CD8-positive, alpha-beta T cell (primary cell): ENCODE measurements at places on chromosomes 6 and 20. TPM values are rescaled to one million over a fixed set of nuclear protein-coding genes. Genes with fewer than 3 reads are reported as not detected.

- DNase-seq, result no peak
Observed at GRCh38 chr6:79152269-79152737, 74.2 kb upstream of the PHIP start.

- no peak for DNase-seq
Observed at GRCh38 chr20:24722586-24722985, 226.5 kb upstream of the CST7 start.

GRCh38 chr6:161876231-161876630 lies 602.4 kb upstream of the AGPAT4 start:
- DNase-seq, result no peak

GRCh38 chr6:150033207-150033771 lies 8.0 kb upstream of the RAET1L start:
- DNase-seq, result no peak

DNA sequence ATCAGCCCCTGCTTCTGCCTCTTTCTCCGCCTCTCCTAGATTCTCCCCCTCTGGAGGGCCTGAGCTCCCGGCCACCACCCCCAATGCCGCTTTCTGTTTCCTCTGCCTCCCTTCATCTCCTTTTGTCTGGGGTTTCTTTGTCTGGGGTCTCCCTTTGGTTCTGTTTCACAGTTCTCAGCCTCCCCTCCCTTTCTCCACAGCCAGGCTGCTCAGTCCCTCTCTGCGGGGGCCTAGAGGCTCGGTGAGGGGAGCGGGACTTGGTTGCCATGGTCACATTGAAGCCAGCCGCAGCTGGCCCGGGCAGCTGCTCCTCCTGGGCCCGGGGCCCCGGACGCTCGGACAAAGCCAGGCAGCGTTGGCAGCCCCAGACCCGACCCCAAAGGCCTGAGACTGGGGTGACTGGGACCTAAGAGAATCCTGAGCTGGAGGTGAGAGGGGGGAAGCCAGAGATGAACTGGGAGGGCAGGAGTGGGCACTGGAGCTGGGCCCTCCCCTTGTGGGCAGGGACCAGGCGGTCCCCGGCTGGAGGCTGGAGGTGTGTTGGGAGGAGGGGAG lies 3.5 kb upstream of the DDR1 start:
- no peak for DNase-seq

DNA sequence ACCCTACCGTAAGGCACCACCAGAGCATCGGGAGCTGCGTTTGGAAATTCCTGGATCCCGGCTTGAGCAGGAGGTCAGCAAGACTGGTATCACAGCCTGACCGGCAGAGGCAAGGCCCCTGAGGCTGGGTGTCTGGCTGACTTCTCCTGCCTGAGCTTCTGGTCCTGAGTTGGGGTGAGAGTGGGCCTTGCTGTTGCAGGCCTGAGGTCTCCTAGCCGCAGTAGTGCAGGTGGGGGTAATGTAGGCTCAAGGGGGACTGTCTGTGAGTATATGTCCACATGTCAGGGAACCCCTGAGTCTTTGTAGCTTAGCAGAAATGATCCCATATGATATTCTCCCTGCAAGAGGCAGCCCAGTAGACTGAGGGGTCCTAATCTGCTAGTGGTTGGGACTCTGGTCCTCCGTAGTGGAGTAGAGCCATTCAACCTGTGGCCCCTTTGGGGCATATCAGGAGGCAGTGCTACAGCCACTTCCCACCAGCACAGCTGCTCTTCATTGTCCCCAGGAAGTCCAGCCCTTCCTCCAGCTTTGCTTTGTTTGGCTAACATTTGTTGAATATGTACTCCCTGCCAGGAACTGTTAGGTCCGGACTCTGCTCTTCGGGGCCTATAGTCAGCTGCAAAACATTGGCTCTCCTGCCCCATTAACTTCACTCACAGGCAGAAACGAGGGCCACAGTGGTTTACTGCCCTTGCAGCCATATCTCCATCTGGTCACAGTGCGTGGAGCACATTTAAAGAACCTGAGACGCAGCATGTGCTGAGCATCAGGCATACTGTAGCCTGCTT lies 10.9 kb downstream of the LRRC73 start:
- DNase-seq, result no peak

GRCh38 chr6:41367700-41368099 lies 32.3 kb downstream of the NCR2 start:
- DNase-seq, result no peak

DNA sequence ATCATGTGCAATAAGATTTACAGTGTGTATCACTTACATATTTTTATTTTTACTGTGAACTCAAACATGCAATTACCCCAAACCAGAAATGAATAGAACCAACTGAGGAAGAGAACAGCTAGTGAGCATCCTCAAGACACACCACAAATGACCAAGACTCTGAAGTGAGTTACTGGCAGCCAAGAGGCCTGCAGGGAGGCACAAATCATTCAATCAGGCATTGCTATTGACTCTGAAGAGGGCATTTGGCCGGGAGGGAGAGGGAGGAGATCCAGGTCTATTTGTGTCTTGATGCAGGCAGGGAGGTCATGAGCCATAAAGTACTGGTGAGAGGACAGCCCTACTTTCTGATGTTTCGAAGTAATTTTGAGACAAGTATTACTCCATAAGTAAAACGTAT lies 257.7 kb downstream of the BCKDHB start:
- DNase-seq, result no peak

GRCh38 chr6:165183496-165184140 lies 125.8 kb downstream of the C6orf118 start:
- DNase-seq, result no peak

GRCh38 chr6:39440039-39440426 lies 117.5 kb upstream of the KCNK16 start:
- no peak for DNase-seq

DNA sequence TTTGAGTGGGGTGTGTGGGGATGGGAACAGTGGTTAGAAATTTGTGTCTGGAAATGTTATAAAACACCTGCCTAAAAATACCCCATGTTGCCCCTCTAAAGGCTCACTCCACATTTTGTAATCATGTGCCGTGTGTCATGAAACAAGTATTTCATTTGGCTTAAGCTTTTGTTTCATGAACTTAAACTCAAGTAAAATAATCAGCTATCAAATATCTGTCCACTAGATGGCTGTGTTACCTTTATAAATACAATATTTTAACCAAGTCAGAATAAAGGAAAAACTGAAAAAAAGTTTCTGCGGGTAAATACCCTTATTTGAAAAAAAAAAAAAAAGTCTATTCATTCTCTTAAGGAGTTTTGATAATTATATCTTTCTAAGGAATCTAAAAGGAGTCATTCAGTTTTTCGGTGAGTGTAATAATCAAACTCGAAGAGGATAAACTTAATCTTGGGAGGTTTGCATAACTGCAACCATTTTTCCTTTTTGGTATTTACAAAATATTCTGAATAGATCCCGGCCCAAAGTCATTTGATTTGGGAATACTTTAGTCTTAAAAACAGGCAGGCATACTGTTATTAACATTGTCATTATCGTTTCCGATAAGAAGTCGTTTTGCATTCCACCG lies 29.9 kb upstream of the MTRF1L start:
- DNase-seq, result no peak

Gene PACSIN1
- total RNA-seq, result 2.4 TPM

Gene TRIM10
- not detected for total RNA-seq

Gene HAO1
- not detected for total RNA-seq

Gene NKX2-2
- total RNA-seq, result not detected

Gene SCGN
- total RNA-seq, result not detected

Gene SPTLC3
- total RNA-seq, result 0.30 TPM

Gene SLC22A7
- total RNA-seq, result not detected

Gene FAM217A
- total RNA-seq, result not detected

Gene PACRG
- 0.57 TPM for total RNA-seq
